AG09319 (cell line): ENCODE measurements at places on chromosomes 11 and 22.

GRCh38 chr11:35389112-35389511 lies 30.2 kb downstream of the SLC1A2 start:
- no peak for DNase-seq

DNA sequence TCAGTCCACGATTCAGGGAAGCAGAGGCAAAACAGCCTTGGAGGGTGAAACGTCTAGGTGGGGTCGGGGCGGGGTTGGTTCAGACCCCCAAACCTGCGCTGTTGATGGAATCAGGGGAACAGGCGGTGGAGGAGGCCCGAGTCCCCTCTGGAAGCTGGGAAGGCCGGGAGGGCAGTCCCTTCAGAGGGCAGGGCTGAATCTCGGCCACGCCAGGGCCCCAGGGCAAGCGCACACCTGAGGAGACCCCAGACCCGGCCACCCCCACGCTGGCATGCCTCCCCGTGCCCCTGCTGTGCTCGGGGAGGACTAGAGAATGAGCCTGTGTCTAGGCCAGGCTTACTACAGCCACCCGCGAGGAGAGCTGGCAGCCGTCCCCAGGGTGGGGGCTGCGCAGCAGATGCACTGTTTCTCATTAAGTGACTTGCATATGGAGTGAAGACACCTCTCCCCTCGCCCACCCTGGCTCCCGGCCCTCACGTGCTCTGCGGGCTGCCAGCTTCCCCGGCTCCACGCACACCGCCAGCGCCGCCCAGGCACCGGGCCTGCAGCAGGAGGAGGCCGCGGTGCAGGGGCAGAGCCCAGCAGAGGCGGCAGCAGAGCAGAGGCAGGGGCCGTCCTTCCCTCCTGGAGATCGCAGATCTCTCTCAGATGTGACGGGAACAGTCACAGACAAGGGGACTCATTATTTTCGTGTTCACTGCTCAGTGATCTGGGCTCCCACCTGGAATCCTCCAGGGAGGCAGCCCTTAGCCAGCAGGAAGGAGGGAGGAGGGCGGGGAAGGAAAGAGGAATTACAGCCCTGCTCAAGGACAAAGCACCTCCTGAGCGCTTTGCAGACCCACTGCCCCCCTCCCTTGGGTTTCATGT lies 47.1 kb upstream of the OPCML start:
- no peak for DNase-seq

GRCh38 chr11:118437208-118438125 lies 1.2 kb downstream of the KMT2A start:
- no peak for DNase-seq

DNA sequence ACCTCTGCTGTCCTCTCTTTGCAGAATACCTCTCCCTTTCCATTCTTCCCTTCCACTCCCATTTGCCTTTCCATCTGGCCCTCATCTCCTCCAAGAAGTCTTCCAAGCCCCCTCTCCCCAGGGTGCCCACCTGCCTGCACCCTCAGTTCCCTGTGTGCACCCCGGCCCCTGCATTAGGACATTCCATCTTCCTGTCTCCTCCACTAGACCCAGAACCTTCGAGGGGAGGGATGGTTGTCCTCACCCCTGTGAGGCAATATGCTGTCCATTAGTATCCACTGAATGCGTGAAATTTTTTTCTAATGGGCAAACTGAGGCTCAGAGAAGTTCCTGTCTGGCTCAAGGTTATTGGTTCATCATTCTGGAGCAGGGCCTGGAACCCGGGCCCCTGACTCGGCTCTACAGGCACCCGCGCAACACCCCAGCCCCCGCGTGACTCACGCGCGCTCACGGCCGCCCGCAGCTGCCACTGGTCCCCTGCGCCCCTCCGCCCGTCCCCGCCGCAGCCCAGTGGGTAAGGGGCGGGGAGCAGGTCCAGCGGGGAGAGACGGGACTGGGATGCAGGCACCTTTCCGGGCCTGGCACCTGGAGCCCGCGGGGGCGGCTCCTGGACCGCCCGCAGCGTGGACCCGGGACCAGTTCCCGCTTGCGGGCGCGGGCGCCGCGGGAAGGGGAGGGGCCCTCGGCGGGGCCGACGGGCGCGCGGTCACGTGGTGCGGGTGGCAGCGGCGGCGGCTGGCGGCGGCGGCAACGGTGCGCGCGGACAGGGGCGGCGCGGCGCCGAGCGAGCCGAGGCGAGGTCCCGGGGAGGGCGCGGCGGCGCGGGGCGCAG lies 7.0 kb downstream of the SEPTIN3 start:
- DNase-seq, result no peak

DNA sequence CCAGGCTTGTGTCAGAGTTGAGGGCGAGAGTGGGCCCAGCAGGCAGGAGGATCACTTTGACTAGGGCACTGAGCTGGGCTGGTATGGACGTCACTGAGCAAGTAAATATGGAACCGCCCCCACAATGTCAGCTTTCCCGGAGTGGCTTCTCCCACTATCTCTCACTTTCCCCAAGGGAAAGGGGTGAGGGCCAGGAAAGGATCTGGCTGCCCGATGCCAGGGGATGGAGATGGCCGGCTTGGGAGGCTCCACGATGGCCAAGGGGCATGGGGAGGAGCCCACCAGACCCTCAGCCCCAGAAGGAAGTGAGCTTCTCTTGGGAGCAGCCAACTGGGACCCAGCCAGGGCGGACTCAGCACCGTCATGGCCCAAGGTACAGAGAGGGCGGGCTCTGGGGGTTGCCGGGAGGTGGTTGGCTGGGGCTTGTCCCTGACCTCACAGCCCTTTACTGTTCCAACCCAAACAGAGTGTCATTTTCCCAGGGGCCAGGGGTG lies 8.7 kb downstream of the PRDM11 start:
- DNase-seq, result no peak

- DNase-seq, result no peak
Observed at GRCh38 chr22:20198557-20199319, 47.9 kb upstream of the CCDC188 start.

- DNase-seq, result peak; percentile 20
Observed at GRCh38 chr11:131688048-131688693, 317.8 kb downstream of the NTM start.

GRCh38 chr11:2093575-2094353 lies 45.4 kb downstream of the IGF2 start:
- no peak for DNase-seq

DNA sequence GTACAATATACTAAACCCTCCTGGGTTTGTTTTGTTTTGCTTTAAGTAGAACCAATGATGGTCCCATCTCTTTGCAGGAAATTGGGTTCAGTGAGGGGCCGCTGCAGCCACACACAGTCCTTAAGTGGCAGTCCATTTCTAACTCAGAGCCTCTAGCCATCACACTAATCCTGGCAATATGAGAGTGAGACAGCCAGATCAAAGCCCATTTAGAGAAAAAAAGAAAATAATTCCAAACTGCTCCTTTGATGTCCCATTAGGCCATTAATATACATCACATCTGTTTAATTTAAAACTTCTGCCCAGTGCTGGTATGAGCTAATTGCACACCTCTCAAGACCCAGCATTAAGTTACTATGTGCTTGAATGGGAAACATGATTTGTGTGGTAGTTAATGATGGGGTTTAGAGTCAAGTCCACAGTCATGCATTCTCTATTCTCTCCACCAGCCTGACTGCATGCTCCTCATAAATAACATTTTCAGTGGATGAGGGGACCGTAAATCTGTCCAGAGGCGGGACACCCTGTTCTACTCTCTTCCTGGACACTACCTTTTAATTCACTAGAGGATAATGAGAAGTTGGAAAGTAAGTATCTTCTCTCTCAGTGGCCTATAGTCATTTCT lies 53.8 kb upstream of the BIRC3 start:
- DNase-seq, result no peak

GRCh38 chr11:121554552-121554951 lies 101.8 kb upstream of the SORL1-AS1 start:
- no peak for DNase-seq

DNA sequence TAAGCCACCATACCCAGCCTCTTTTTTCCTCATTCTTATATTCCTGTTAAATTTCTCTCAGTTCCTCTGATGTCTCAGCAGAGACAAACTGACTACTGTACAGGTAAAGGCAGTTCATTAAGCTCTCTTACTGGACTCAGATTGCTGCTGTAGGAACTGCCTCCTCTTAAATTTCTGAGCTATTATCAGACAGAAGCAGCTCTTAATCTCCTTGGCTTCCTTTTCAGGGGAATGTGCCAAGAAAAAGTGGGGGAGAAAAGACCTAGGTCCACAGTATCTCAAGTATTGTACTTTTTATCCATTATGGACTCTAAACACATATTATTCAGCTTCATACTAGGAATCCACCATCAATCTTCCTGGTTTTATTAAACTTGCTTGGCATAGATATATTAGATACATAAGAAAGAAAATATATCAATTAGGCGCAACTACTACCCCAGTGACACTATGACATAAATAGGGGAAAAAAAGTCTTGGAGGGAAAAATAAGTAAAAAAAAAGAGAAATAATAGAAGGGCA lies 26.1 kb downstream of the MRTFA start:
- DNase-seq, result no peak

DNA sequence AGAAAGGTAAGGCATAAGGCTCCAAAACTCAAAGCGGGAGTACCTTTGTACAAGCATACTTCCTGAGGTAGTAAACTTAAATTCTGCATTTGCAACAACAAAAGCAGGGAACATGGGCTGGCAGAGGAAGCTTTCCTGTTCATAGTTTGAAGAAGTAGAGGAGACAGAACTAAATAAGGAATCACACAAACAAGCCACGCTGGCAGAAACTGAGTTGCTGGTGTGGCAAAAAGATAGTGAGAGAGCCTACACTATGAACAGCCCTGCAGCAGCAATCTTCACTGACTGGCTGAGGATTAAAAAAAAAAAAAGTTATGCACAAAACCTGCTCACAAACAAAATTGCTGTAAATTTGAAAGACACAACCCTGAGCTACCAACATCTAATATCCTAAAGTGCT lies 46.5 kb downstream of the FCHSD2 start:
- no peak for DNase-seq

DNA sequence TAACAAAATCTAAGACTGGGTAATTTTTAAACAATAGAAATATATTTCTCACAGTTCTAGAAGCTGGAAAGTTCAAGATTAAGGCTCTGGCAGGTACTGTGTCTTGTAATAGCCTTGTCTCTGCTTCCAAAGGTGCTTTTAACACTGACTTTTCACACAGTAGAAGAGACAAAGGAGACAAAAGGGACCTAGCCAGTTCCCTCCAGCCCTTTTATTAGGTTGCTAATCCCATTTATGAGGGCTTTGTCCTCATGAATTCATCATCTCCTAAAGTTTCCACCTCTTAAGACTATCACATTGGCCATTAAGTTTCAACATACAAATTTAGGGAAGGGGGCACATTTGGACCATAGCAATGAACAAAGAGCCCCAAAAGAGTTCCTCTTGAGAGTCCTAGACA lies 40.7 kb downstream of the FAM181B start:
- DNase-seq, result no peak

DNA sequence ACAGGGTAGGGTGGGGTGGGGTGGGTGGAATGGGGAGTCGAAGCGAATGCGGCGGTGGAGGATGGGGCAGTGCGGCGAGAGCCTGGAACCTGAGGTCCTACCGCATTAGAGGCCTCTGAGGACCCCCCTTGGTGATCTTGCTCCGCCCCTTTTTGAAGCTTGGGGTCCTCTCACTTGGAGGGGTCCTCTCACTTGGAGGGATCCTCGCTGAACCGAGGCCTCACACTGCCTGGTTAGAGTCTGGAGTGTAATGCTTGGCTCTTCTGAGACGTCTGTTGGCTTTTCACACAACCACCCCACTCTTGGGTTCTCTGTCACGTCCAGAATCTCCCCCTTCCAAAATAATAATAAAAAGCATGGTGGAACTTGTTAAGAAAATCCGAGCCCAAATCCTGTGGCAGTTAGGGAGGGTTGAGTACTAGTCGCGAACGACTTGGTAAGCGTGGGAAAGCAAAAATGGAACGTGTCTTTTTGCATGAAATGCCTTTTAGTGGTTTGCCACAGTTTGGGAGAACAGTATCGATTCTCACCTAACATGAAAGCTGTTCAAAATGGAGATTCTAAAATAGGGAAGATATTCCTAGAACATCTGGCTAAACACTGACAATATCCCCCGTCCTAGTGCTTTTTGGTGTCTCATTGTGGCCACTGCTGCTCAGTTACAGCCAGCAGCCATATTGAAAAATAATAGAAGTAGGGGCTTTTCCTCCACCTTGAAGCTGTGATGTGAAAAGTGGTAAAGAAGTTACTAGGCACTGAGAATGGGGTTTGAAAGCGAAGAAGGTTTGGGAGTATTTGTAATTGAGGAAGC lies 822 bp downstream of the RBX1 start:
- DNase-seq, result no peak

GRCh38 chr11:15830741-15831428 lies 525.5 kb downstream of the SOX6 start:
- DNase-seq, result no peak

- DNase-seq, result no peak
Observed at GRCh38 chr11:69301455-69302401, 7.8 kb downstream of the MYEOV start.

- DNase-seq, result no peak
Observed at GRCh38 chr11:33669598-33670249, 30.9 kb downstream of the C11orf91 start.

GRCh38 chr11:7364660-7365059 lies 113.0 kb downstream of the SYT9 start:
- no peak for DNase-seq

- no peak for DNase-seq
Observed at GRCh38 chr11:27246925-27247324, 116.1 kb downstream of the CCDC34 start.

GRCh38 chr22:22245935-22246525 lies 1.4 kb downstream of the VPREB1 start:
- no peak for DNase-seq
